ENCODE measurements at places on chromosomes 1 and 21. TPM values are rescaled to one million over a fixed set of nuclear protein-coding genes. Genes with fewer than 3 reads are reported as not detected.

Gene CDC42
- total RNA-seq, result 394 TPM

- no peaks in the 10 kb centered on the region for H3K27me3 ChIP-seq
- no peak for DNase-seq
- peak overlapping the region; percentile 95 for H3K27ac ChIP-seq
- H3K4me3 ChIP-seq, result peak overlapping the region; percentile 88
These were observed 18.2 kb downstream of the CAP1 start for GRCh38 chr1:40058453-40059337.

GRCh38 chr1:1974834-1975233 is 28.8 kb downstream of the CFAP74 start:
- H3K36me3 ChIP-seq, result no peaks in the 10 kb centered on the region
- no peaks in the 10 kb centered on the region for H3K27me3 ChIP-seq
- no peak for DNase-seq
- H3K27ac ChIP-seq, result no peak overlapping the region

Gene HHIPL2
- total RNA-seq, result 1.8 TPM

- H3K36me3 ChIP-seq, result no peaks in the 10 kb centered on the region
- peaks cover 5% of the 10 kb centered on the region for H3K27me3 ChIP-seq
- H3K27ac ChIP-seq, result no peak overlapping the region
- H3K4me1 ChIP-seq, result peaks cover 8% of the 10 kb centered on the region
- DNase-seq, result no peak
- peak overlapping the region; percentile 18 for H3K4me3 ChIP-seq
These were observed 11.1 kb upstream of the SLC30A1 start for GRCh38 chr1:211589782-211590721.

DNA sequence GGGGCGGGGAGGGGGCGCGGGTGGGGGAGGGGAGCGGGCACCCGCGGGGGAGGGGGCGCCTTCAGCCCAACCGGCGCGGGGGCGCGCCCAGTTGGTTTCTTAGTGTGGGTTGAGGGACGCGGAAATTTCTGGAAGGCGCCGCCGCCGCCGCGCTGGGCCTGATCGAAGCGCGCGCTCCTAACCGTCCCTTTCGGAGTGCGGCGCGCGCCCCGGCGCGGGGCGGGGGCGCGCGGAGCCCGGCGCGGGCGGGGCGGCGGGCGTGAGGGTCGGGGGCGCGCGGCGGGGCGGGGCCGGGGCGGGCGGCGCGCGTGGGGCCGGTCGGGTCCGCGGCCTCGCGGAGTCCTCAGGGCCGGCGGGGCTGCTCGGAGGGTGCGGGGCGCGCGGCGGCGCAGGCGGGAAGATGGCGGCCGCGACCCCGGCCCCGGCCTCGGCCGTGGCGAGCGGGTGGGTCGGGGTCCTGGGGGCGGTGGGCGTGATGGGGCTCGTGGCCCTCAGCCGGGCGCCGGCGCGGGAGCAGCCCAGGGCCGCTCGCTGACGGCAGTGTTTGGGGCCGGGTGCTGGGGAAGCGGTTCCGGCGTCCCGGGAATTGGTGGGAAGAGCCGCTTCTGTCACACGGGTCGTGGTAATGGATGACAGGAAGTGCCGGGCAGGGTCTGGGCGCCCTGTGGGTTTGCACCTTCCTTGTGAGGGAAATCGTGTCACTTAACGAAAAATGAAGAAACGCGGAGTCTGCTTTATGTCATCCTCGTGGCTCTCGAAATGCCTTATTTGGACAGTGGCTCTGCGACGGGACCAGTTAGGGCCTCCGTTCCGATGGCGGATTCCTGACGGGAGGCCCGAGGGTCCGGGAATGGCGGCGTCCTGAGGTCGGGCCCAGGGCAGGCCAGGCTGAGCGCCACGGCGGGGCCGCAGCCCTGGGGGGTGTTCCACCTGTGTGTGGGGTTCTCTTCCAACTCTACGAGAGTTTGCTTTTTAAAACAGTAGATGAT is 764 bp downstream of the PKNOX1 start:
- H3K4me3 ChIP-seq, result peak overlapping the region; percentile 86
- H3K27me3 ChIP-seq, result no peaks in the 10 kb centered on the region
- peaks cover 17% of the 10 kb centered on the region for H3K4me1 ChIP-seq
- H3K36me3 ChIP-seq, result peaks cover 5% of the 10 kb centered on the region
- peak; percentile 87 for DNase-seq
- peak overlapping the region; percentile 82 for H3K27ac ChIP-seq

Gene LCE1F
- not detected for total RNA-seq

- no peaks in the 10 kb centered on the region for H3K4me1 ChIP-seq
- DNase-seq, result no peak
- no peaks in the 10 kb centered on the region for H3K27me3 ChIP-seq
- no peaks in the 10 kb centered on the region for H3K36me3 ChIP-seq
- H3K4me3 ChIP-seq, result no peak overlapping the region
- H3K27ac ChIP-seq, result no peak overlapping the region
These were observed 341.3 kb downstream of the USP25 start for GRCh38 chr21:16071092-16071491.

DNA sequence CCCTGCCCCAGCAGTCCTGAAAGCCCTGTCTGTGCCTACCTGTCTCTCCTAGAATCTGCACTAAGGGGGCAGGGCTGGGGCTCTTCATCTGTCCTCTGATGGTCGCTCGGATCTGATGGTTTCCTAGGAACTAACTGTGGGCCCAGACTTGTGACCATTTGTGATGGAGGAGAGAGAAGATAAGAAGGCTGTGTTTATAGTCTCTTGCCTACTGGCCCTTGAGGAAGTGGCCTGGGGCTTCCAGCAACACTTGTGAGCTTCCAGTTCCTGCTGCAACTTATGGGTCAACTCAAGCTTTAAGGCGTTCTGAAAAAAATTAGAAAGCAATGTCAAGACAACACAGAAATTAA is 53.2 kb upstream of the SYNC start:
- H3K27ac ChIP-seq, result no peak overlapping the region
- H3K4me1 ChIP-seq, result peaks cover 19% of the 10 kb centered on the region
- H3K27me3 ChIP-seq, result peaks cover 14% of the 10 kb centered on the region
- no peak overlapping the region for H3K4me3 ChIP-seq

DNA sequence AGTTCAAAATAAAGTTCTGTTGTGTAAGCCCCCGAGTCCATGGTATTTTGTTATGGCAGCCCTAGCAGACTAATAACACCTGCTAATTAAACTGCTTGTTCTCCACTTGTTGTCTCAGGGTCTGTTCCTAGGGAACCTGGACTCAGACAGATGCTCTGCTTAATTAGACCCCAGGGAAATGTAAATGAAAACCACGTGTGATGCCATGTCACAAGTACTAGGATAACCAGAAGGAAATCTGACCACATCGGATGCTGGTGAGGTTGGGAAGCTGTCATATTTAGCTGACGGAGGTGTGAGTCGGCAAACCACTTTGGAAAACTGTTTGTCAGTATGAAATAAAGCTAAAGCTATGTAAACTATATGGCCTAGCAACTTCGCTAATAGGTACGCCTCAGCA is 19.6 kb downstream of the EDN2 start:
- no peaks in the 10 kb centered on the region for H3K4me1 ChIP-seq
- H3K36me3 ChIP-seq, result no peaks in the 10 kb centered on the region
- no peak overlapping the region for H3K27ac ChIP-seq
- H3K4me3 ChIP-seq, result no peak overlapping the region

DNA sequence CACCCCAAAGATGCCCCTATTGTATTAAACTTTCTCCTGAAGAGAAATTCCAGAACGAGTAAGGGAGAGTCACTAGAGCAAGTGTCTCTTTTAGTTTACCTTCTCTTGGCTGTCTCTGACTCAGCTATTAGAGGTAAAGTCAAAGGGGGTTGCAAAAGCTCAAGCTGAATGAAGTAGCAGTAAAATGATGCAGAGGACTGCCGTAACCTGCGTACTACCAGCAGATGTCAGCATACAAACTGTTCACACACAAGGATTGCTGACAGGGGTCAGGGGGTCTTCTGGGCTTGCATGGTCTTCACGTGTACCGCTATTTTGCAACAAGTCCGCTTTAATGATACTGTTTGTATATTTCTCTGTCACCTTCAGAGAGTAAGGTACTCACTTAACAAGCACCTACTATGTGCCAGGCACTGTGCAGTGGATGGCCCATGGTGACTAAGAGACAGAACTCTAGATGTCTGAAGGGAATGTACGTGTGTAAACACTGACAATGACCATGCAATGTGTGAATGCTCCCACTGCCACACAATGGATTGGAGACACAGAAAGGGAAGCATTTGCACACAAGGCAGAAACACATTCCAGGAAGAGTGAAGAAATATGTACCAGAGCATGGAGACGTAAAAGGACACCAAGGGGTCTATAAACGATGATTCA is 34.9 kb downstream of the CHML start:
- H3K27me3 ChIP-seq, result no peaks in the 10 kb centered on the region
- no peak overlapping the region for H3K27ac ChIP-seq
- no peak overlapping the region for H3K4me3 ChIP-seq
- no peak for DNase-seq
- H3K4me1 ChIP-seq, result no peaks in the 10 kb centered on the region

DNA sequence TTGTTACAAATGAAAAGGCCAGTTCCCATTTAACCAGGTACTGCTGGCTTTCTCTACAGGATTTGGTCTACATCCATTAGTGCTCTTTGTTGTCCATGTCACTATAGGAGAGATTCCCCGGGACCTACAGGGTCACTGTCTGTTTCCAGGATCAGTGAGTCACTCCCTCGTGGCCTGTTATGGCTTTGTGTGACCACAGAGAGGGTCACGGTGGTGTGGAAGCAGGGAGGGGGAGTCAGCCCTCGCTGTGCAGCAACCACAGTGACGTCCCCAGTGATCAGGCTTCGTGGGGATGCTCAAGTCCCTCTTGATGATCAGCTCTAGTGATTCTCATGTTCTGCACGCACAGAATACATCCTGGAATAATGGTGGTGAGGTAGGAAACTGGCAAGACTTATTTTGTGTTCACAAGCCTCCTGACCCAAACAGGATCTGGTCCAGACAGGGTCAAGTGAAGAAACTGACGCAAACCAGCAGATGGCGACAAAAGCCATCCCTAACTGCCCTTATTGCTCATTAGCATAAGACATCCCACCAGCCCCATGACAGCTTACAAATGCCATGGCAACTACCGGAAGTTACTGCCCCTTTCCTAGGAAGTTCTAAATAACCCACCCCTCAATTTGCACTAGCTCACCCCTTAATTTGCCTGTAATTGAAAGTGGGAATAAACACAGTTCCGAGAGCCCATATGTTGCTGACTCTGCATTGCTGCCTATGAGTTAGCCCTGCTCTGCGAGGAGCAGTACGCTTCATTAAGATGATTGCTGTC is 98.5 kb downstream of the DISC1 start:
- no peaks in the 10 kb centered on the region for H3K36me3 ChIP-seq
- H3K4me3 ChIP-seq, result no peak overlapping the region
- no peaks in the 10 kb centered on the region for H3K4me1 ChIP-seq
- H3K27ac ChIP-seq, result no peak overlapping the region

DNA sequence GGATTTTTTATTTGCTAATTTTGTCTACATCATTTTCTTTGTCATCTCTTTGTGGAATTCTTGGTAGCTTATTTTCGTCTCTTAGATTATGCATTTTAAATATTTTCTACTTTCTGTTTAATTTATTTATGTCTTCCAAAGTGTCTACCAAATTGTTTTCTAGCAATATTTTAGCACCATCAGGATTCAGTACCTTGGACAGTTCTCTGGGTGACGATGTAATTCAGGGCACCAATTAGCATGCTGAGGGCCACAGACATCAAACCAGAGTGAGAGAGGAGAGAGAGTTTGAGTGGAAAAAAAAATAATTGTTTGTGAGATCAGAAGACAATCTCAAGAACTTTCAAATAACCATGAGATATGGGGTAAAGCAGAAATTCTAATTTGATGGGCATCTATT is 169.8 kb upstream of the CXADR start:
- no peak for DNase-seq
- no peaks in the 10 kb centered on the region for H3K27me3 ChIP-seq
- H3K4me1 ChIP-seq, result no peaks in the 10 kb centered on the region
- no peaks in the 10 kb centered on the region for H3K36me3 ChIP-seq

Gene KLF17
- not detected for total RNA-seq

GRCh38 chr21:42703136-42703908 is 49.9 kb downstream of the PDE9A start:
- H3K4me1 ChIP-seq, result no peaks in the 10 kb centered on the region
- no peak overlapping the region for H3K4me3 ChIP-seq
- H3K27me3 ChIP-seq, result peaks cover 15% of the 10 kb centered on the region
- no peaks in the 10 kb centered on the region for H3K36me3 ChIP-seq
- no peak overlapping the region for H3K27ac ChIP-seq
- no peak for DNase-seq

DNA sequence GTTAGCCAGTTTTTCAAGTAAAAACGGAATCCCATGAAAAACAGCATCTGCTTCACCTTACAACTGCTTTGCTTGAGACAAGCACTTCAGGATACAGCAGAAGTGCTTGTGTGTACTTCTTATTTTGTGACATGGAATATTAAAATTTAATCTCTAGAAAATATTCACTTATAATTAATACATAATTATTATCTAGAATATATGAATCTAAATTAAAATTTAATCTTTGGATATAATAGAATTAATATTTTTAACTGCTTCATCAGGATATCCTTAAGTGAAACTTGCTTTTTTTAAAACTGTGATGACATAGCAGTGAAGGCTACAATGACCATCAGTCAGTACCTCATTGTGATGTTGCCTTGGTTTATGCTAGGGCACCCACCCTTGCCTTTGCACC is 148.4 kb upstream of the C1orf105 start:
- H3K4me1 ChIP-seq, result peaks cover 14% of the 10 kb centered on the region
- no peak overlapping the region for H3K27ac ChIP-seq
- no peaks in the 10 kb centered on the region for H3K36me3 ChIP-seq
- DNase-seq, result no peak
- H3K27me3 ChIP-seq, result no peaks in the 10 kb centered on the region

DNA sequence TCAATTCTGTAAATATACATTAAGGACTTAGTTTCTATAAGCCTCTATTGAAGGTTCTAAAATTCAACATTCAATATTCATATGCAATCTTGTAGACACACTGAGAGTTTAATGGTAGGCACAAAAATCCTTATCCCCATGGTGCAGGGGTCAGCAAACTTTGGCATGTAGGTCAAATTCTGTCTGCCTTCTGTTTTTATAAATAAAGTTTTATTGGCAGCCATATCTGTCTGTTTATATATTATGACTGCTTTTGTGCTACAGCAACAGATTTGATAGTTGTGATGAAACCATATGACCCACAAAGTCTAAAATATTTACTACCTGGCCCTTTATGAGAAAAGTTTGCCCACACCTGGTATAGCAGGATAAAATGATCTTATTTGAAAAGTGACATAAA is 91.2 kb upstream of the PPIH start:
- no peak overlapping the region for H3K4me3 ChIP-seq
- no peak for DNase-seq
- H3K36me3 ChIP-seq, result no peaks in the 10 kb centered on the region
- no peaks in the 10 kb centered on the region for H3K4me1 ChIP-seq
- no peaks in the 10 kb centered on the region for H3K27me3 ChIP-seq

Gene OR2L13
- not detected for total RNA-seq

DNA sequence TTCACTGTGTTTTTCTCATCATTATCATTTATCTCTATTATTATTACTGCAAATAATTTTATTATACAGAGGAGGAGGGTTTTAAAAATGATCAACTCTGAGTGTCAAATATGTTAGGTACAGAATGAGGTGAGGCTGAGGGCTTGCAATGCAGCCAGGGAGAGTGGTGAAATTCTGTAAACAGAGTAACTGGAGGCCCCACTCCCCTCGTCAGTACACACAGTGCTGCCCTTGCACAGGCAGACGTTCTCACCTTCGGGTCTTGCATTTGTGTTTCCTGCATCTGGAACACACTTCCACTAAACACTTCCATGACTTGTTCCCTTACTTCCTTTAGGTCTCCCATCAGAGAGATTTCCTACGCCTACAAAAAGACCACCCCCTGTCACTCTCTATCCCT is 24.3 kb upstream of the COA6 start:
- DNase-seq, result no peak
- H3K4me3 ChIP-seq, result no peak overlapping the region
- peaks cover 39% of the 10 kb centered on the region for H3K27me3 ChIP-seq
- no peaks in the 10 kb centered on the region for H3K36me3 ChIP-seq

Gene PLCH2
- total RNA-seq, result 6.9 TPM

- peaks cover 62% of the 10 kb centered on the region for H3K36me3 ChIP-seq
- H3K4me1 ChIP-seq, result peaks cover 6% of the 10 kb centered on the region
- H3K27ac ChIP-seq, result no peak overlapping the region
These were observed 40.4 kb downstream of the UBR4 start for GRCh38 chr1:19169642-19170041.
